ENCODE measurements at places on chromosomes 11 and 22.
A peak's percentile ranks its signal among the peaks of the same experiment; 100 is the strongest.

- no peak for DNase-seq
Measured at GRCh38 chr11:74717221-74717969, 13.8 kb downstream of the CHRDL2 start.

GRCh38 chr22:38513063-38513462 is 7.0 kb upstream of the DDX17 start:
- peak; percentile 40 for DNase-seq

GRCh38 chr11:69969890-69970784 is 108.0 kb upstream of the ANO1 start:
- DNase-seq = no peak

DNA sequence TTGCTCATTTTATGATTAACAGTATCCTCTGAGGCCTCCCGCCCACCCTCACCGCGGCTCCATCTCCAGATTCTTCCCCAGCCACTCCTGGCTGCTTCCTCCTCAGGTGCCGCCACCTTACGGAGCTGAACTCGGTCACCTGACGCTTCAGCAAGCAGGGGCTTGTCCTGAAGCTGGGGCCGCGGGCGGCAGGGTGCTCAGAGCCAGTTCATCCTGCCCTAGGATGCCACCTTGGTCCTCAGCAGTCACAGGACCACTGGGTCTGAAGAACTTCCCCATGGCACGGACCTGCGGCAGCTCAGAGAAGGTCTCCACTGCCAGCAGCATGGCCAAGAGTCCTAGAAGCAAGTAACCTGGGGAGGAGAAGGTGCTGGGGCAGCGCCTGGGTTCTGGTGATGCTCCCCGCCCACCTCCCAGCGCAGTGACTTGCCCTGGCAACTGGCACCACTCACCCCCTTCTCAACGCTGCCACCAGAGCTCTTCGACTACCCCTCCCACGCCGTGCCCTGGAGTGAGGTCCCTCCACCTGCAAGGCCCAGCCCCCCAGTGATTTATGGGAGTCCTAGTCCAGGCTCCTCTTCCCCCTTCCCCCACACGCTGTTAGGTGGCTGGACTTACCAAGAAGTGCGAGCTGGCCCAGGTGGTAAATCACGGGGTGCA is 2.6 kb downstream of the KCNK7 start:
- DNase-seq = no peak

DNA sequence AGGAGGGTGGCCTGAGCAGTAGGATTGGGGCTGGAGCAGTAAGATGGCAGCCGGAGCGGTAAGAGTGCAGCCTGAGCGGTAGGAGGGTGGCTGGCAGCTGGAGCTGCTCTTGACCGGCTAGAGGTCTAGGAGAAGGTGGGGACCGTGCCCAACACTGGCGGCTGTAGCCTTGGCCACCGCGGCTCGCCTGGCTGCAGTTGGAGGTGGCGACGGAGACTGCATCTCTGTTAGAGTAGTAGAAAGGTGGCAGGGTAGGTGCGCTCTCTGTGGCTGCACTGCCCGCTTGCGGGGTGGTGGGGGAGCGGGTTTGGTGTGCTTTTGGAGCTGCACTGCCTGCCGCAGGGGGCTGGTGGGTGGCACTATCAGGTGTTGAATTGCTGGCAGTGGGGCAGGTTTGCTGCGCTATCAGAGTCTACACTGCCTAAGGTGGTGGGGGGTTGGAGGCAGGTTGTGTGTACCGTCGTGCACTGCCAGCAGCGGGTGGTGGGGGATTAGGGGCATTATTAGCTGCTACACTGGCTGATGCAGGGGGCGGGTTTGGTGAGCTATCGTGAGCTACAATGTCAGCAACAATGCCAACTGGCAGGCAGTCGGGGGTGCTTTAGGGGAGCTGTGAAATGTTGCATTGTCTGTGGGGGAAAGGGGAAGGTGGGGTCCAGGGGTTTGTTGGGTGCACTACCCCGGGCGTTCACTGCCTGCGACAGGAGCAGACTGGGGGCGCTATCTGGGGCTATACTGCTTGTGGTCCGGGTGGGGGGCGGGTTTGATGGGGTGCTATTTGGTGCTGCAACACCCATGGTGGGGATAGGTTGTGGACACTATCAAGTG is 4461.3 kb upstream of the OR11H1 start:
- no peak for DNase-seq

DNA sequence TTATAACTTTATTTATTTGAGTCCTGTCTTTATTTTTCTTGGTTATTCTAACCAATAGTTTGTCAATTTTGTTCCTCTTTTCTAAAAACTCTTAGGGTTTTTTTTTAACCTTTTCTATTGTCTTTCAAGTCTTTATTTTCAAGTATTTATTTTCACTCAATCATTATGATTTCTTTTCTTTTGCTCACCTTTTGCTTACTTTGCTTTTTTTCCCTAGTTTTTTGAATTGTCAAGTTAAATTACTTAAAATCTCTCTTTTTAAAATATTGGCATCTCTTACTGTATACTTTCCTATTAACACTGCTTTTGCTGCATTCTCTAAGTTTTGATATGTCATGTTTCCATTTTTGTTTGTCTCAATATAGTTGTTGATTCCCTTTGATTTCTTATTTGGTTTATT is 396.8 kb upstream of the CCDC179 start:
- DNase-seq = no peak

DNA sequence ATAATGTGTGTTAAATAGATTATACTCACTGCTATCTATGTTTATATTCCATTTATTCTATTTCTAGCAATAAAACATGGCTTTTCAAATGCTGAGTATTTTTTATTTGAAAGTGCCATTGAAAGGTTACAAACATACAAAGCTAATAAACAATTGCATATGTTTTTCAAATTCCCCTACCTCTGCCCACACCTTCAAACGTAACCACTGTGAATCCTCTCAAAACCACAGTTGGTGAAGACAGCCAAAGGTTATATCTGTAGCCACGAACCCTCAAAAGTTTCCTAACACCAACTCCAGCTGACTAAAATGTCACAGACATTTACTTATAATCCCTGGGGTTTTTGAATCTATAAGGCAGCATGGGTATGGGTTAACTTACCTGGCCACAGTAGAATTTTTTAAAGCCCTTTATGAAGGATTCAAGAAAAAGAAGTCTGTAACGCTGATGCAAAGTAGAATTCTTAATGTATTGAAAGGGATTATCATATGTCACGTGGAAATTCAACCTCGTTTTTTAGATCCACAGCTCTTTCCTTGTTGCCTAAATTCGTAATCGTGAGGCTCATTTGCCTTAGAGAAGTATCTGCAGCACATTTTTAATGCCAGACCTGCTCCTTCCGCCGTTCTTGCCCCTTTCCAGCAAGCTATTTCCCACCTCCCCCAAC is 122.5 kb upstream of the ZC3H12C start:
- no peak for DNase-seq

GRCh38 chr11:72069200-72069599 is 11.1 kb downstream of the NUMA1 start:
- no peak for DNase-seq

DNA sequence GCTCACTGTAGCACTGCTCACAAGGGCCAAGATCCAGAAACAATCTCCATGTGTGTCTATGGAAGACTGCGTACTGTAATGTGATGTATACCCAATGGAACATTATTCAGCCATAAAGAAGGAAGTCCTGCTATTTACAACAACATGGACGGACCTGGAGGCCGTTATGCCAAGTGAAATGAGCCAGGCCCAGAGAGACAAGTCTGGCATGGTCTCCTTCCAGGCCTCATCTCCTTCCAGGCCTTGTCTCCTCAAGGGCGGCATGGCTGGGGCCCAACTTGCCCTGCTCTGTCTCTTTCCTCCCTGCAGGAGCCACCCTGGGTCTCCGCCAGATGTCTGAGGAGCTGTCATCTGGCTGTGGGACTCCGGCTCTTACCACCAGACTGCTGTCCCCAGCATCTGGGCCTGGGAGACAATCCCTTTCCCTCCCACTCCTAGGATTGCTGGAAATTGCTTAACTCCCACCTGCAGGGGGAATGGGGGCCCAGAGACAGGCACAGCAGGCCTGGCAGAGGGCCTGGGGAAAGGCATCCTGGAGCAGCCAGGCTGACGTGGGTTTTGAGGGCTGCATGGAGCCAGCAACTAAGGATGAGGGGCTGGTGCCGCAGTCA is 1326.6 kb downstream of the TBC1D22A start:
- no peak for DNase-seq

- DNase-seq = no peak
Measured at GRCh38 chr11:108226036-108226435, 3.2 kb downstream of the ATM start.

GRCh38 chr11:117471776-117472175 is 144.1 kb downstream of the CEP164 start:
- no peak for DNase-seq

DNA sequence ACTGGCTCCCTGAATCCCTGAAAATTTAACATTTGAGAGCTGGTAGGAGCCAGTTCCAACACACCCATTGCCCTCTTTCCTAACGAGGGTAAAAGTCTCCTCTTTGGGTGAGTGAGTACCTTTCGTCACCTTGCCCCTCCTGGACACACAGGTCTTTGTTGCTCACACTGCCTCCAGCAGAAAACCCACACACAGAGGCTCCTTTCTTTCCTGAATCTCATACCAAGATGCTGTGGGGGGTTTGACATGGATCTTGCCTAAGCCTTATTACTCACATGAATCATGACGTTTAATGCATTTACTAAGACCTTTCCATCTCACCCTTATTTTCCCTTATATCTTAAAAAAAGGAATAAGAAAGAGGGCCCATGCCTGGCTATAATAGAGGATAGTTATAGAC is 53.0 kb downstream of the PARVA start:
- no peak for DNase-seq

- no peak for DNase-seq
Measured at GRCh38 chr11:110509472-110509871, 79.7 kb downstream of the FDX1 start.

- DNase-seq = no peak
Measured at GRCh38 chr11:130725421-130726233, 190.7 kb downstream of the SNX19 start.

- no peak for DNase-seq
Measured at GRCh38 chr11:1763336-1763795, 361 bp downstream of the CTSD start.

DNA sequence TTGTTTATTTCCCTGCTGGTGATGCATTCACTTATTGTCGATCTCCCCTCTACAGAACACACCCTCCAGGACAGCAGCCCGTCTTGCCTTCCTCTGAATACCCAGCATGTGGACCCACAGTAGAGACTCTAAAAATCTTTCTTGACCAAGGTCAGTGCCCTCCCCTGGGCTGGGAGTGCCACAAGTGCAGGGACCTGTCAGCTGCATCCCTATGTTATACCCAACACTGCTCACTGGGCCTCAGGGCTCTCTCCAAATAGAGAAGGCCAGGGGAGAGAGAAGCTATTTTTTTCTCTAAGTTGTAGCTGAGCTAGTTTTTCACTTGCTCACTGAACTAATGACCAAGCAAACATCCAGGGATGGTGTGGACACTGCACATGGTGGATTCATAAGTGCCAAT is 9.8 kb downstream of the KCNJ1 start:
- DNase-seq = no peak

GRCh38 chr11:115985896-115986295 is 481.7 kb upstream of the CADM1 start:
- no peak for DNase-seq

- no peak for DNase-seq
Measured at GRCh38 chr11:91967026-91967690, 257.5 kb upstream of the FAT3 start.

DNA sequence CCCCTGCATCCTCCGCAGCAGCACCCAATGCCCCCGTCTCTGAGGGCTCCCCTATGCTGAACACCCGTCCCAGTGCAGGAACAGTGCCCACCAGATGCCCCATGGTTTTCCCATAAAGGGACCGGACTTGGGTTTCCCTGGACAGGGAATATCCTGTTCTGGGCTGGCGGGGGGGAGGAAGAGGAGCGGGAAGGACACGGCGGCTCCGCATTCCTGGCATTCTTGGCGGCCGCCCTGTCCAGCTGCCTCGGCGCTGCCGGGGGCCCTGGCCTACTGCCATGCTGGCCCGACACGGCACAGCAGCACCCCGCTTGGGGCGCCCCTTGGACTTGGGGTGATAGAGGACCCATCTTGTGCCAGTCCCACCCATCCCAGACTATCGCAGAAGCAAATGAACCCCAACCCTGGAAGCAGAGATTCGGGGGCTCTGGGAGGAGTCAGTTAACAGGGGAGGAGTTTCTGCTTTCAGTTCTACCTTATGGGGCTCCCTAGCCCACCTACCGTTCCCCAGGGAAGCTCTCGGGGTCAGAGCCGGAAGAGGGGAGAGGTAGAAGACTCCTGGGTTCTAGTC is 23.7 kb upstream of the CBX7 start:
- no peak for DNase-seq

DNA sequence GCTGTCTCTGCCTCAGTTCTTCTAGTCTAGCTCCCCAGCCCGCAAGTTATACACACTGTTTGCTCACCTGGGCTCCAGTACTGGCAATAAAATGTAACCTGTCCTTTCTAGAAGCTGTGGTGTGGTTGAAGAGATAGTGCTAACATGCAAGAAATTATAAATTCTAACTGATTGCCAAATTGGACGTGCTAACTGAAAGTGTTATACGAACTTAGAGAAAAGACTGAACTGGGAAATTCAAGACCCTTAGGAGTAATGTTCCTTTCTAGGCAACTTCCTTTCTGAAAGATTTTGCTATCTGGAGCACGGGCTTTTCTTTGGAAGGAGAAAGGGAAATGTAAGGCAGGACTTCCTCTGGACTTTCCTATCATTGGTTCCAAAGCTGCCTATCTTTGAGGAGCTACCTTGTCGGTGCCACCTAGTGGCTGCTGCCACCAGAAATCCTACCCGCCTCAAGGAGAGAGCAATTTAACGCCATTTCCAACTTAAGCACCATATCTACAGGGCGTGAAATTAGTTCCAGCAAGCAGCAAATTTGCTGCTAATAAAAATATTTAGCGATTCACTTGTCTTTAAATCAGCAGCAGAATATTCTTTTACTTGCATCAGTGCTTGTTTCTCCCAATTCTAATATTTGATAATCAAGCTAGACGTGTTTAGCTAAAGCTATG is 12.7 kb upstream of the TMEM218 start:
- DNase-seq = peak; percentile 37

DNA sequence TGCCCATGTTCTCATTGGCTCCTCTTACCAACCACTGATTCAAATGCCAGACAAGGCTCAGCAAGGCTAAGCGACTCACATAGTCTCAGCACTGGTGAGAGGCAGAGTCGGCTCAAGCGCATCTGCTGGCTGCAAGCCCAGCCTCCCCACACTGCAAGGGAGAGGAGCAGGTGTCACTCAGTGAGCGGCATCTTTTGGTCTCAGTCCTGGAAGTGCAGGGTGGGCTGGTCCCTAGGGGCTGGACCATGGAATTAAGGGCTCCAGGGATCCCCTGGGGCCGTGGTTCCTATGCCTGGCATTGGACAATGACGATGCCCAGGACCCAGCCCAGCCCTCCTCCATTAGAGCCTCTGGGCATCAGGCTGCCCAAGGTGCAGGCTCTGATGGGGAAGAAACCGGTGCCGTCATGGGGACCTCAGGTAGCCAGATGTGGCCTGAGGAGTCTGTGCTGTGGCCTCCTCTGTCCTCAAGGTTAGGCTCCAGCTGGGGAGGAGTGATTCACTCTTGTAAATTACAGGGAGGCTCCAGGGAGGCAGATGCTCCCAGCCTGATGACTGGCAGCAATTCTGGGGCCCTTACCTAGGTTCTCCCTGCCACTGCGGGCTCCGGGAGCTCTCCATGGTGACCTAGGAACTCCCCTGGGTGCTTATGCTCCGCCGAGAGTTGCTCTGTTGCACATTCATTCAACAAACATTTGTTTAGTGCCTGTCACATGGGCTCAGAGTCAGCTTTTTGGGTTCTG is 28.0 kb downstream of the FADS2 start:
- DNase-seq = no peak

- DNase-seq = no peak
Measured at GRCh38 chr11:34680206-34680605, 59.3 kb downstream of the EHF start.

- DNase-seq = no peak
Measured at GRCh38 chr11:76978818-76979217, 55.4 kb upstream of the B3GNT6 start.

GRCh38 chr11:58639669-58640068 is 17.2 kb downstream of the CNTF start:
- no peak for DNase-seq

All from stimulated activated CD4-positive, alpha-beta T cell treated with anti-CD3 and anti-CD28 coated beads, Interleukin-1b, Interleukin-23, amount 100 ng/mL, for 48 hours (primary cell).